Neural progenitor cell (in vitro differentiated cells): ENCODE measurements at places on chromosomes 6 and 20.

DNA sequence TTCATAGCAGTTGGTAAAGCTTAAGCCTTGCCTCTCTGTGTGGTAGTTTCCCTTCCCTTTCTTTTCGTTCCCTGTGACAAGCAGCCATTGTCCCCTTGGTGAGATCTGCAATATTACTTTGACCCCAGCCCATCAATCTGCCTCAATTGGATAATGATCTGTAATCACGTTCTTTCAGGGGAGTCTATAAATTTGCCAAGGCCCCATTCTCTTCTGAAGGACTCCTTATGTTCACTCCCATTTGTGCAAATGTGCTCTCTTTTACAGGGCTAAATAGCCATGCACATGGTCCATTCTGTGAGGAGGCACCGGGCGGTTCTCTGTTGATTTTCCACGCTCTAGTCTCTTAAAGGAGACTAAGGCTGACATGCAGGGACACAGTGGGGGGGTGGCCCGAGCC lies 660.4 kb upstream of the SLC35B3 start:
- peak; percentile 71 for DNase-seq

GRCh38 chr20:5606350-5606749 lies 143.9 kb upstream of the SHLD1 start:
- no peak for DNase-seq

- DNase-seq: no peak
Observed at GRCh38 chr6:135382182-135382628, 115.3 kb downstream of the AHI1 start.

- DNase-seq: no peak
Observed at GRCh38 chr6:150713487-150713886, 113.8 kb downstream of the PLEKHG1 start.

GRCh38 chr6:11194356-11195218 lies 37.9 kb downstream of the NEDD9 start:
- DNase-seq: peak; percentile 44

GRCh38 chr6:100035873-100036653 lies 42.0 kb upstream of the MCHR2 start:
- DNase-seq: no peak

- DNase-seq: peak; percentile 83
Observed at GRCh38 chr6:37516076-37516919, 16.6 kb upstream of the CCDC167 start.

- no peak for DNase-seq
Observed at GRCh38 chr20:29448806-29449470, 1808.5 kb upstream of the DEFB115 start.

DNA sequence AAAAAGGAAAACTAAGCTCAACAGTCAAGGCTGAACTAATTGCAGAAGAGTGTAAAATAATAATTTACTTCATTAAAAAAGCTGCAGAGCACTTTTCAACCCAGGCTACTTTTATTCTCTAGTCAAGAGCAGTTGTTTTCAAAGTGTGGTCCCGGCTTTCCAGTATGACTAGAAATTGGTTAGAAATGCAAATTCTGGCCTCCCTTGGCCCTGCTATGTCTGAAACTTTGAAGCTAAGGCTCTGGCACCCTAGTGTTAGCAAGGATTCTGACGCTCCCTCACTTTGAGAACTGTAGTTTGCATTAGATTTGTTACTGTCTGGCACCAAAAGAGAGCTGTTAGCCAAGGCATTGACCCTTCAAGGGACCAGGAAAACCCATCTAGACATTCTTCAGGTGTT lies 9.5 kb upstream of the NXT1 start:
- no peak for DNase-seq

GRCh38 chr20:389220-389619 lies 8.7 kb downstream of the TRIB3 start:
- DNase-seq: no peak

GRCh38 chr6:105294129-105294528 lies 108.8 kb downstream of the PREP start:
- DNase-seq: no peak

DNA sequence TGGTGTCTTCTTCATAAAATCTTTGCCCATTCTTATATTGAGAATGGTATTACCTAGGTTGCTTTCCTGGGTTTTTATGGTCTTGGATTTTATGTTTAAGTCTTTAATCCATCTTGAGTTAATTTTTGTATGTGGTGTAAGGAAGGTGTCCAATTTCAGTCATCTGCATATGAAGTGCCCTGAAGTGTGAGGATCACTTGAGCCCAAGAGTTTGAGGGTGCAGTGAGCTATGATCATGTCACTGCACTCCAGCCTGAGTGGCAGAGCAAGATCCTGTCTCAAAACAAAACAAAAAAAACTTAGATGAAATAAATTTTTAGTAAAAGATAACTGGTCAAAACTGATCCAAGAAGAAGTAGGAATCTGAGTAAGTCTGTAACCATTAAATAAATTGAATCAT lies 215.4 kb downstream of the TBC1D7 start:
- no peak for DNase-seq

GRCh38 chr6:153511896-153512496 lies 380.9 kb upstream of the RGS17 start:
- peak; percentile 41 for DNase-seq
